Keratinocyte (primary cell): ENCODE measurements at places on chromosomes 7 and 10.

DNA sequence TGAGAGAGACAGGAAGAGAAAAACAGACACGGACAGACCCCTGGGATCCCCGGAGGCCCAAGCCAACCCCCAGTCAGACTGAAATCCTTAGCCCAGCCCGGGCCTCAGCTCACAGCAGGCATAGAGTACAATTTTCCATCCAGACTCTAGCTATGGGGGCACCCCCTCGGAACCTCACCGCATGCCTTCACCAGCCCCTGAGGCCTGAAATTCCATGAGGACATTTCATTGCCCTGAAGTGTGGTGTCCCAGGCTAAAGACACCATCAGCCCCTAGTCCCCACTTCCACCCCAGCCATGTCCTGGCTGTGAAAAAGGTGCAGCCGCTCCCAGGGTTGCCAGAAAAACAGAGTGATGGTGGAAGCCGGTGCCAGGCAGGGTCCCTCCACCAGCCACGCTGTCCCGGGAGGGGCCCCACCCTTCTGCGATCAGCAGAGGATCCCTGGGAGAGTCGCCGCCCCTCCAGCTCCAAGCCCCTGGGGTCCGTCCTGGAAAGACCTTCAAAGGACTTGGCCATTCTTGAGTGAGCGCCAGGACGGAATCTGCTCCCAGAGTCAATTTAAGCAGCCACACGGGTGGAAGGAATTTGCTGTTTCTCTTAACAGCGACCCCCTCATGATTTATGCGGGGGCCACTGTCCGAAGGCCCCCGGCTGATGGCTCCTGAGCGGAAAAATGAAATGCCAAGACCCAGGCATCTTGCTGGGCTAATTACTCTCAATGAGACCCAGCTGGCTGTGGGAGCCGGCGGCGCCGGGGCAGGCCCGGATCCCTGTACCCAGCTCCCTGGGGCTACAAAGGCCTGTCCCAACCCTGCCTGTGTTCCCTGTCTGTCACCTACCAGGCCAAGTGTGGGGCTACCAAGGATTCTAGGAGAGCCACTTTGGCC is 23.2 kb downstream of the MYL10 start:
- DNase-seq, result no peak

GRCh38 chr7:98923512-98923911 is 45.2 kb downstream of the TRRAP start:
- DNase-seq, result no peak

DNA sequence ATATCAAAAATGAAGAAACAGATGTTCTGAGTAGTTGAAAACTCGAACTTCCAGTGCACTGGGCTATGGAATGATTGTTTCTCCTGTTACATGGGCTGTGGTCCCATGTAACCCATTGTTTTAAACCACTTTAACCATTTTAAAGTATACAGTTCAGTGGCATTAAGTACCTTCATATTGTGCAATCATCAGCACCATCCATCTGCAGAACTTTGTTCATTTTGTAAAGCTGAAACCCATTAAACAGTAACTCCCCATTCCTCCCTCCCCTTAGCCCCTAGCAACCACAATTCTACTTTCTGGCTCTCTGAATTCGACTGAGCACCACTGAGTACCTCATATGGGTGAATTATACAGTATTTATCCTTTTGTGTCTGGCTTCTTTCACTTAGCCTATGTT is 217.4 kb downstream of the LRMDA start:
- no peak for DNase-seq

DNA sequence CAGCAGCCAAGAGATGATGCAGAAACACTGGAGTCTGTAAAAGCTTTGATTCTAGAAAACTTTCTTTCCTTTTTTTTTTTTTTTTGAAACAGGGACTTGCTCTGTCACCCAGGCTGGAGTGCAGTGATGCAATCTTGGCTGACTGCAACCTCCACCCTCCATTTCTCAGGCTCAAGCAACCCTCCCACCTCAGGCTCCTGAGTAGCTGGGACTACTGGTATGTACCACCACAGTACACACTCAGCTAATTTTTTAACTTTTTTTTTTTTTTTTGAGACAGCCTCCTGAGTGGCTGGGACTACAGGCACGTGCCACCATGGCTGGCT is 17.0 kb upstream of the BAG3 start:
- no peak for DNase-seq

GRCh38 chr10:95716466-95716865 is 22.7 kb upstream of the TCTN3 start:
- DNase-seq, result no peak

- no peak for DNase-seq
These were observed 65.6 kb downstream of the SCRN1 start for GRCh38 chr7:29924006-29924405.

GRCh38 chr10:62710182-62710581 is 94.3 kb upstream of the ADO start:
- DNase-seq, result no peak

- peak; percentile 84 for DNase-seq
These were observed 194.8 kb downstream of the FANK1 start for GRCh38 chr10:126090911-126091728.

DNA sequence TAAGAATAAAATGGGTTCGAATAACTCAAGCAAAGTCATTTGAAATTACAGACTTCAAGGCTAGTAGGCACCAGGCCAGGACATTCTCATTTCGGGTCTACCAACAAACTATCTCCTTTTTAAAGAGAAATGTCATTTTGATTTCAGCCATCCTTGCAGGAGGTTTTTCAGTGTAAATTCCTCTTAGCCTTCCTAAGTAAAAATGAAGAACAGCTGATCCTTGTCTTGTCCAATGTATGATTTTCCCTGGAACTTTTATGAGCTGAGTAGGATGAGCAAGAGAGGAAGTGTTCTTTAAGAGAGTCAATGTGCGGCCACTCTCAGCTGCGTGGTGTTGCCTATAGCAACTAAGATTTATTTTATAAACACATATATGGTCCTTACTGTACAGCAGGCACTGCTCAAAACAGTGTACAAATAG is 110.1 kb downstream of the PLCE1 start:
- no peak for DNase-seq

- no peak for DNase-seq
These were observed 161.3 kb upstream of the AUTS2 start for GRCh38 chr7:69436946-69437345.
